Psoas muscle (tissue), 8 donors: ENCODE measurements at places on chromosomes 6 and 20. TPM values are rescaled to one million over a fixed set of nuclear protein-coding genes. Genes with fewer than 3 reads are reported as not detected.

The HLA-DOB gene
- not detected for total RNA-seq

The SLC22A16 gene
- not detected for total RNA-seq

The IPCEF1 gene
- total RNA-seq, result 0.34 TPM

The RAD21L1 gene
- not detected for total RNA-seq

The WFDC2 gene
- 0.44 TPM for total RNA-seq

The SLC16A10 gene
- total RNA-seq, result 43.1 TPM

The GLP1R gene
- not detected for total RNA-seq

The MEI4 gene
- not detected for total RNA-seq

The C4B gene
- total RNA-seq, result 9.9 TPM

The LY86 gene
- 1.3 TPM for total RNA-seq

The HLA-DRB1 gene
- total RNA-seq, result 16.9 TPM
